ENCODE measurements at places on chromosomes 11 and 22.

DNA sequence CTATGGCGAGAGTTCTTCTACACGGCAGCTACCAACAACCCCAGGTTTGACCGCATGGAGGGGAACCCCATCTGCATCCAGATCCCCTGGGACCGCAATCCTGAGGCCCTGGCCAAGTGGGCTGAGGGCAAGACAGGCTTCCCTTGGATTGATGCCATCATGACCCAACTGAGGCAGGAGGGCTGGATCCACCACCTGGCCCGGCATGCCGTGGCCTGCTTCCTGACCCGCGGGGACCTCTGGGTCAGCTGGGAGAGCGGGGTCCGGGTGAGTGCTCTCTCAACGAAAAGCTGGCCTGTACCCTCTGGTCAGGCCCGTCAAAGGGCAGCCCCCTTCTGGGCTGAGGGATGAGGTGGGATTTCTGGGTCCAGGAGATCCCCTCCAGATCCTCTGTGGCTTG lies 15.9 kb upstream of the MAPK8IP1 start:
- DNase-seq = no peak

DNA sequence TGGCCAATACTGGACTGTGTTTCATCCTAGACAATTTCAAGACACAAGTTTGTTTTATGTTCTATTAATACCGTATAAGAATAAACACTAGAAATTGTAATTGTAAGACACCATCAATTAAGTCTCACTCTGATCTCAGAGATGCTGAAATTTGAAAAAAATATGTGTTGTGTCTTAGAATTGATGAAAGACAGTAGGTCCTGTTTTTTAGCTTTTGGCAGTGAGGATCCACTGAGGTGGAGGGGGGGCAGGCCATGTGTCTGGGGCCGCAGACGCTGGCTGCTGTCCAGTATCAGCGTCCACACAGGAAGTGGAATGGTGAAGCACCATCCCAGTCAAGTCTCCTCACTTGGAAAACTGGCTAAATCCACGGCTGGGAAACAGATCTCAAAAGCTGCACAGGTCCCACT lies 22.5 kb upstream of the ALG8 start:
- DNase-seq = no peak

DNA sequence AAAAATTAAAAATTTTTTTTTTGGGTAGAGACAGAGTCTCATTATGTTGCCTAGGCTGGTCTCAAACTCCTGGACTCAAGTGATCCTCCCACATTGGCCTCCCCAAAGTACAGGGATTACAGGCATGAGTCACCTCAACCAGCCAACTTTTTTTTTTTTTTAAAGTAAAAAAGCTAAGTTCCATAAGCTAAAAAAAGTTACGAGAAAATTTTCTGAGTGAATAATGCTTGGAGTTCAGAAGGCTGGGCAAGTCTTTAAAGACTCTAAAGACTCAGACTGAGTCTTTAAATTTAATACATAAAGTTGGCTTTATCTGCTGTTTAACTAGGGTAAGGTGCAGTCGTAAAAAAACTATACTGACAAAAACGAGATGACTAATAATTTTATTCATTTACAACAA lies 5.6 kb downstream of the DDX6 start:
- no peak for DNase-seq

DNA sequence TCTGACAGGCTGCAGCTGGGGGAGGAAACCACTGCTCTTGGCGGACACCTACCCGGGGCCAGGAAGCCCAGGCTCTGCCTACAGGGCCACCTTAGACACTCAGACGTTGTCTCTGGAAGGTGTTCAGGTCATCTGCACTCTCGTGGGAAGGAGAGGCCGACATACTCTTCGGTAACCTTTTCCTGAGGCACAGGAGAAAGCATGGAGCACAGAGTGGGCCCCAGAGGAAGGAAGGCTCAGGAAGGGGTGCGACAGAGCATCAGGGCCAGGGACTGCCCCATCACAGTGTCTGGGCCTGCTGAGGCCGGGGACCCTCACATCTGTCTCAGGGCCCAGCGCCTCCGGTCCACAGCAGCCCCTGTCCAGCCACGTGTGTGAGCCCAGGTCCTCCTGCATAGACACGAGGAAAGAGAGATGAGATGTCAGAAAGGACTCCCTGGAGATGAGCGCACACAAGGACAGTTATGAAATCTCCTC lies 18.2 kb upstream of the TUB start:
- DNase-seq = no peak

- DNase-seq = no peak
These were observed 6.6 kb upstream of the C22orf39 start for GRCh38 chr22:19454156-19454555.

GRCh38 chr22:36781656-36782627 lies 6.0 kb upstream of the IFT27 start:
- DNase-seq = peak; percentile 63

DNA sequence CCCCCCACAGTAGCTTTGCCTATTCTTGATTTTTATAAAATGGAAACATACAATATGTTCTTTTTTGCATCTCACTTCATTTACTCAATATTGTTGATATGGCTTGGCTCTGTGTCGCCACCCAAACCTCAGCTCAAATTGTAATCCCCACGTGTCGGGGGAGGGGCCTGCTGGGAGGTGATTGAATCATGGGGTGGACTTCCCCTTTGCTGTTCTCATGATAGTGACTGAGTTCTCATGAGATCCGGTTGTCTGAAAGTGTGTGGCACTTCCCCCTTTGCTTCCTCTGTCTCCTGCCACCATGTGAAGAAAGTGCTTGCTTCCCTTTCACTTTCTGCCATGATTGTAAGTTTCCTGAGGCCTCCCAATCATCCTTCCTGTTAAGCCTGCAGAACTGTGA lies 431.3 kb downstream of the MN1 start:
- DNase-seq = no peak

DNA sequence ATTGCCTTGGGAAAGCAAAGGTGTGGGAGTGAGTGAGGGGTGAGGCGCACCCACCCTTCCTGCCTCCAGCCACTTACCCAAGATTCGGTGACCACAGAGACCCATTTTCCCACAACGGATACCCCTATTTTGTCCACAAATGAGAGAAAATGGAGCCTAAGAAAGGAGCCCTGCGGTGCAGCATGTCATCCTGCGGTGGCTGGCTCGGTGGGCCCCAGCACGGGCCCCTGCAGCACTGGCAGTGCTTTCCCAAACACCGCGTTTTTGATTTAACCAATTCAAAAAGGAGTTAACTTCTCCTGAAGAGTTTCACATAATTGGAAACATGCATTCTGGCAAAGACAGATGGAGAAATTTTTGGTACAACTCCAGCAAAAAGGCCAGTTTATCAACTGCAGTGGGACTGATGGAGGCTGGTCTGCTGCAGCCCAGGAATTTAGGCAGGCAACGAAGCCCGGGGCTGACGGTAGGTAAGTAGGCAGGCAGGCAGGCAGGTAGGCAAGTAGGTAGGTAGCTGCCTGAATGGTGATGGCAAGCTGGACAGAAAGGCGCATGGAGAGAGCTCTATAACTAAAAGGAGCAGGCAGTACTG lies 84.2 kb downstream of the FDX1 start:
- DNase-seq = no peak

DNA sequence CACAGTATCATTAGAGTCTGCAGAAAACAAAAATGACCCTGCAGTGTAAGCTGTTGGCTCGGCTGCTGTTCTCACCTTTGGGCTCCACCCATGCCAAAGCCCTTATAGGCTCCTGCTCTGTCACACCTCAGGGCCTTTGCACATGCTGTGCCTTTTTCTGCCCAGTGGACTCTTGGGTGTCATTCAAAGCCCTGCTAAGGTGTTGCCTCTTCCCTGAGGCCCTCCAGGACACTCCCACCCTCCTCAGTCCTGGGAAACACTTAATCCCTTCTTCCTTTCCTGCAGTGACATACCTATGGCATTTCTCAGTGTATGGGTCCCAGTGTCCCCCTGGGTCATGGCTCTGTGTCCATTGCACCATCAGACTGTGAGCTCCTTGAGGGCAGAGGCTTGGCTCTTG lies 29.1 kb upstream of the CACNG2 start:
- DNase-seq = no peak

DNA sequence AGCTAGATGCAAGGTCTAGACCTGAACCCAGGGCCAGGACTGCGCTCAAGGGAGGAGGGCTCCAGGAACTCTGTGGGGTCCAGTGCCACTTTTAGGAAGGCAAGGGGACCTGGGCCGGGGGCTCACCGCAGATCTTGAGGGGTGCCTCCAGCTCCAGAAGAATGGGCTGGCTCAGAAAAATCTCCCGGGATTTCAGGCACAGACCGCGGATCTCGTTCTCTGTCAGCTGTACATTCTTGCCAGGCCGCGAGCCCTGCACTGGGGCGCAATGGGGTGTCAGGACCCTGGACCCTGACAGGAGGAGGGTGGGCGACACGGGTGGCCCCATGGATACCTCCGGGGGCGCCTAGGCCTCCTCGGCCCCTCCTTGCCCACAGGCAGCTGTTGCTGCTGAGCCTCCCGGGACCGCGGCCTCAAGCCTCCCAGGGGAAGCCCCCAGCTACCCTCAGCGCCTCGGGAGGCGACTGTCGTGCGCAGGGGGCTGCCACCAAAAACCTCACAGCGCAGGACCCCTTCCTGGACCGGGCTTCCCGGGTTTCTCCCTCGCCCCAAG lies 640 bp downstream of the PPP1CA start:
- DNase-seq = no peak

- peak; percentile 88 for DNase-seq
These were observed at the start of gene CD44 for GRCh38 chr11:35138943-35139721. CD44 (plus strand) TSS chr11:35139171; CDS start chr11:35139304, 133 bp downstream.

DNA sequence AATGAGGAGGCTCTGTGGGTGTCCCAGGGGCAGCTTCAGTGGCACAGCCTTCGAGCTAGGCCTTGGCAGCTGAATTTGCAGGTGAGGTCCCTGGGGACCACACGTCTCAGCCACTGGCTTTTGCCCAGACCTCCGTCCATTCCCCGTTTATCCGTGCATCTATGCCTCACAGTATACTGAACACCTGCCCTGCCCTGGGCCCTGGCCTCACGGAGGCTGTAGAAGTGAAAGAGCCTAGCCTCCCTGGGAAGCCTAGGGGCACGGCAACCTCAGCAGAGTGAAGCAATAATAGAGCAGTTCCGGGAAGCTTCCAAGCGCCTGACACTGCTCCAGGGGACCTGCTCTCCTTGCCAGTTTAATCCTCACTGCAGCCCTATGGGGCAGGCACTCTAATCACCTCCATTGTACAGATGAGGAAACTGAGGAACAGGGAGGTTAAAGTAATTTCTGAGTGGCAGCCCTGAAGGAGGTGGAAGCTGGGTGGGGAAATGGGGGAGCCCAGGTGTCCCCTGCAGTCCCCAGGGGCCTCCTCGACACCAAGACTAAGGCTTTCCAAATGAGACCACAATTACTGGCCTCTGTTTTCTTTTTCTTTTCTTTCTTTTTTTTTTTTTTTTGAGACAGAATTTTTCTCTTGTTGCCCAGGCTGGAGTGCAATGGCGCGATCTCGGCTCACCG lies 2.7 kb upstream of the NFAM1 start:
- DNase-seq = no peak

DNA sequence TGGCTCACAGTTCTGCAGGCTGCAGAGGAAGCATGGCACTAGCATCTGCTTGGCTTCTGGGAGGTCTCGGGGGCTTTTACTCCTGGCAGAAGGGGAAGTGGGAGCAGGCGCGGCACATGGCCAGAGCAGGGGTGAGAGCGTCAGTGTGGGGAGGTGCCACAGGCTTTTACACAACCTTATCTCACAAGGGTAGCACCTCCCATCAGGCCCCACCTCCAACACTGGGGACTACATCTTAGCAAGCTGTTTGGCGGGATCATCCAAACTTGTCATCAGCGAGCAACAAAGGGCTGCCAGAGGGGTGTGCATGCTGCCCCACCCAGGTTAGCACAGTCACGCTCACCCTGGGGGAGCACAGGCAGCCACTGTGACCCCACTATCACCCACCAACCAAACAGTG lies 18.9 kb upstream of the YPEL1 start:
- no peak for DNase-seq

- no peak for DNase-seq
These were observed 79.1 kb downstream of the NAT10 start for GRCh38 chr11:34184505-34185015.

DNA sequence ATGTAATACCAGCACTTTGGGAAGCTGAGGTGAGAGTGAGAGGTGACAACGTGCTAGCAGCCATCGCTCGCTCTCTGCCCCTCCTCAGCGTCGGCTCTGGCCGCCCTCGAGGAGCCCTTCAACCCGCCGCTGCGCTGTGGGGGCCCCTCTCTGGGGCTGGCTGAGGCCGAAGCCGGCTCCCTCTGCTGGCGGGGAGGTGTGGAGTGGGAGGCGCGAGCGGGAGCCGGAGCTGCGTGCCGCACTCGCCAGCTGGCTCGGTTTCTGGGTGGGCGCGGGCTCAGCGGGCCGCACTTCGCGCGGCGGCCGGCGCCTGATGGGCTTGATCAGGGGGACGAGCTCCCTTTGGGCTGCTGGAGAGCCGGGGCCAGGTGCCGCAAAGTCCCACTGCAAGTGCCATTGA lies 98.9 kb upstream of the UBASH3B start:
- DNase-seq = no peak

- DNase-seq = no peak
These were observed 759.4 kb downstream of the OPCML start for GRCh38 chr11:132772703-132773545.

Data from GM04504 (cell line).